ENCODE measurements at places on chromosomes 6 and 20.

DNA sequence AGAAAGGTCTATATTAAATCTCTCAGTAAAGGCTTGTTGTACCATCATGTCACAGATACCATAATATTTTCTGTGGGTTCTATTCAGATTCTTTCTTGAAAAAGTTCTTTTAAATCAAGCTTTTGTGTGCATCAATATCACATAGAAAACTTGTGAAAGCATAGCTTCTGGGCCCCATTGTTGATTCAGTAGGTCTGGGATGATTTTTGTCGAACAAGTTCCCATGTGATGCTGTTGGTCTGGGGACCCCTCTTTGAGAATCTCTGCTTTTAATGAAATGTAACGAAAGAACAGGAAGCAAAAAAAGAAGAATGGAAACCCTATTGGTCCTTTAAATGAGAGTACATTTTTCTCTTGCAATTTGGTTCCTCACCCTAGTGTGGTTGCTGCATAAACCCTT, 597.7 kb upstream of the CITED2 start:
- DNase-seq = no peak

- DNase-seq = no peak
These were observed 2.1 kb downstream of the RAET1E start for GRCh38 chr6:149895833-149896271.

- no peak for DNase-seq
These were observed 565.7 kb upstream of the BTBD3 start for GRCh38 chr20:11352041-11352440.

DNA sequence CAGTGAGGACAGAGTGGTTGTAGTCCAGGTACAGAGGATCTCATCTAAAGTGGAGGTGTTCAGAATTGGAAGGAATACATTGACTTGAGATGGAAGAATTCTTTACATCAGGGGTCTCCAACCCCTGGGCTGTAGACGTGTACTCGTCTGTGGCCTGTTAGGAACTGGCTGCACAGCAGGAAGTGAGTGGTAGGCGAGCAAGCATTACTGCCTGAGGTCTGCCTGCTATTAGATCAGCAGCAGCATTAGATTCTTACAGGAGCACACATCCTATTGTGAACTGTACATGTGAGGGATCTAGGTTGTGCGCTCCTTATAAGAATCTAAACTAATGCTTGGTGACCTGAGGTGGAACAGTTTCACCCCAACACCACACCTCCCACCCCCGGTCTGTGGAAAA, 121.1 kb downstream of the CDKAL1 start:
- no peak for DNase-seq

DNA sequence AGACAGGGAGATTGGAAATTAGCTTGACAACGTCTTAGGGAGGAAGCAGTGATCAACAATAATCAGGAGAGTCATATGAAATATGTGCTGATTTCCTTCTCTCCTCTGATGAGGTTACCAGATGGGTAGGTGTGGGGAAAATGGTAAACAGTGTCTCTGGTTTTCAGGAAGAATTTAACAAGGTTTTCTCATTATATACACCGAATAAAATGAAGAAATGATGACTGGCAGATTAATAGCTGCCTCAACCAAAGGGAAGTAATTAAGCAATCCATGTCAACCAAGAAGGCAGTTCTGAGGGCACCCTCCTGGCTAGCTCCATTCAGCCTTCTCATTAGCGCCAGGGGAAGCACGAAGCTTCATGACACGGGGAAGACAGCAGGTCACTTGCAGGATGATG, 12.7 kb upstream of the RAMACL start:
- DNase-seq = no peak

GRCh38 chr20:2671977-2672376, 8.0 kb upstream of the IDH3B start:
- DNase-seq = no peak

DNA sequence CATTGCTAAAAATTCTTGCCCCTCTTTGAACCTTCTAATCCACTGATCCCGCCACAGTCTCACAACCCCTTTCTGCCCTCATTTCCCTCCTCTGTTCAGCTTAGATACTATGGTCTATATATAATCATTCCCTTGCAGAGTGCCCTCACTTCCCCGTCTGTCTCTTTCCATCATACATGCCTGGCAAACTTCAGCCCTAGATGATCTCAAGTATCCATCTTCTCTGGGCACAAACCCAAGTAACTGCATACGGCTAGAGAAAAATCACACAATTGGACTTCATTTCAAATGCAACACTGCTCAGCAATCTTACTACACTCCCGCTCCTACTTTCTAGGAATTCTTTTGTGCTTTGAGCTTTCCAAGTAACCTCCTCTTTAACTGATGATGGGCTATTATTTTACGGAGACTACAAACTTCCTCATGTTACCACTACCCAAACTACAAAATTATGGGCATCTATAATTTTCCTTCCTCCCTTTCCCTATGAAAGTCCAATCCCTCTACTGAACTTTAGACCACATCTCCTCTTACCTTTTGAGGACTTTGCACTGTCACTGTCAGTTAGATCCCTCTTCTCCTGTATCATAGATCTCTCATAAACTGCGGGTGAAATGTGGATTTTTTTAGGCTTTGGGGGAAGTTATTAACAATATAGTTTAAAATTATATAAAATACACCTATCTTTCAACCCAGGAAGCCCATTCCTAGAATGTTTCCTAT, 135.6 kb downstream of the BTBD9 start:
- no peak for DNase-seq

- no peak for DNase-seq
These were observed 771.7 kb upstream of the ADGRB3 start for GRCh38 chr6:67863346-67863745.

DNA sequence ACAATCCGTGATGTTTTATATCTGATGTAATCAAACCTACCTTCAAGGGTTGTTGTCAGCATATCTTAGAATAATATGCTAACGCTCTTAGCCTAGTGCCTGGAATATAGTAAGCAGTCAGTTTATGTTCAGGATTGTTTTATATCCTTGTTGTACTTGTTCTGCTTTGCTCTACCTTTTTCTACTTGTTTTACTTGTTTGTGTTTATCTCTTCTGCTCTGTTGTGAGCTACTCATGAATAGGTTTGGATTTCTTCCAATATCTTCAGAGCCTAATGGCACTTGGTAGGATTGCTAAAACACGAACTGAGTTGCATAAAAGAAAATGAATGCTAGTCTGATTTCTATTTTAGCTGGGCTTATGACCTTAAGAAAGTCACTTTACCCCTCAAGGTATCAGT, 40.1 kb downstream of the DNAH8 start:
- no peak for DNase-seq

- no peak for DNase-seq
These were observed 67.9 kb downstream of the PSMB1 start for GRCh38 chr6:170485159-170485558.

- no peak for DNase-seq
These were observed 102.0 kb downstream of the MAFB start for GRCh38 chr20:40587038-40587437.

- no peak for DNase-seq
These were observed 385.8 kb upstream of the SULF2 start for GRCh38 chr20:48171071-48171470.

DNA sequence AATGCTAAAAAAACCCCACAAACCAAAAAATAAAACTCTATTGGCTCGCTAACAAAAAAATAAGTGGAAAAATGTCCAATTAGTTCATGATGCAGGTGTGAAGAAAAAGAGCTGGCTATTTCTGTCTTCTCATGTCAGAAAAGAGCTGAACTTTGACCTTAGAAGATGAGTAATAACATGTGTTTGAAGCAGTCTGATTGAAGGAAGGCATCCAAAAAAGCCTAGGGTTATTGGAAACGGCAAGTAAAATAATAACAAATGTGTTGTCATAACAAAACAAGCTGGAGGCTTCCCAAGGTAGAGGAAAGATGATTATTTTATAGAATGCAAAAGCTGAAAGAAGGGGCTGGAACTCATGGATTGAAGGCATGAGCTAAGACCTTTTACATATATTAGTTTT, 94.4 kb upstream of the FAM184A start:
- peak; percentile 86 for DNase-seq
